ENCODE measurements at places on chromosomes 5 and 9. TPM values are rescaled to one million over a fixed set of nuclear protein-coding genes. Genes with fewer than 3 reads are reported as not detected.

Gene GARNL3
- total RNA-seq: 2.5 TPM

Gene IRF1
- 121 TPM for total RNA-seq

Gene EPB41L4B
- total RNA-seq: 0.23 TPM

Gene TLE1
- 0.07 TPM for total RNA-seq

Gene LCN9
- total RNA-seq: not detected

Gene LVRN
- 0.11 TPM for total RNA-seq

Gene OSMR
- total RNA-seq: 0.25 TPM

Gene SGCD
- not detected for total RNA-seq

Gene LRRC70
- total RNA-seq: 0.58 TPM

Gene SOHLH1
- total RNA-seq: not detected

Gene SELENOP
- not detected for total RNA-seq

Gene GABRA1
- not detected for total RNA-seq

Gene CSF2
- total RNA-seq: 52.6 TPM

Gene DTWD2
- total RNA-seq: 3.6 TPM

Gene FYB1
- total RNA-seq: 109 TPM

Gene CCDC171
- 2.9 TPM for total RNA-seq

Gene ELOVL7
- 0.85 TPM for total RNA-seq

Gene SMIM32
- total RNA-seq: not detected

Gene SPINK4
- not detected for total RNA-seq

Gene GMCL2
- total RNA-seq: not detected

Gene ANKHD1
- total RNA-seq: 93.5 TPM

Gene ZNF608
- not detected for total RNA-seq

Gene KCTD16
- 0.25 TPM for total RNA-seq

Gene NUDT12
- total RNA-seq: 6.1 TPM

Gene PLAC8L1
- 0.30 TPM for total RNA-seq

Gene UBE2QL1
- total RNA-seq: not detected

Gene TXN
- 553 TPM for total RNA-seq

Gene AFAP1L1
- total RNA-seq: 0.18 TPM

Gene ZFYVE16
- total RNA-seq: 11.2 TPM

Gene SPZ1
- total RNA-seq: not detected

Gene FBLL1
- total RNA-seq: not detected

Gene HTR1A
- total RNA-seq: not detected

Gene PRUNE2
- 0.57 TPM for total RNA-seq

Gene PCDHB14
- not detected for total RNA-seq

Gene LCP2
- 232 TPM for total RNA-seq

Gene PHYKPL
- 68.4 TPM for total RNA-seq

Gene BSPRY
- 6.6 TPM for total RNA-seq

Gene CORO2A
- total RNA-seq: 9.7 TPM

Gene PCDHGC5
- not detected for total RNA-seq

Gene CYSRT1
- total RNA-seq: 0.42 TPM

Gene DOCK2
- total RNA-seq: 198 TPM

Gene PDE8B
- total RNA-seq: not detected

Gene NRG2
- total RNA-seq: 0.14 TPM

Gene PROB1
- 3.2 TPM for total RNA-seq

Gene TSSK1B
- not detected for total RNA-seq

Gene ANXA2R
- 4.6 TPM for total RNA-seq

Gene MGAT4B
- total RNA-seq: 62.8 TPM

Gene ORM2
- not detected for total RNA-seq

Gene LOX
- total RNA-seq: 0.04 TPM

Gene GRM6
- total RNA-seq: not detected

Gene ERAP2
- total RNA-seq: 60.7 TPM

Gene N4BP3
- total RNA-seq: 3.3 TPM

Gene PTGDS
- not detected for total RNA-seq

Gene IL13
- total RNA-seq: 3.9 TPM

Gene ZFP2
- total RNA-seq: 0.85 TPM

Gene ADAMTSL1
- total RNA-seq: not detected

Gene TMEM252
- not detected for total RNA-seq

Gene TMEM267
- total RNA-seq: 17.1 TPM

Gene PCDHB4
- total RNA-seq: not detected
